ENCODE measurements at places on chromosomes 5 and 9.

DNA sequence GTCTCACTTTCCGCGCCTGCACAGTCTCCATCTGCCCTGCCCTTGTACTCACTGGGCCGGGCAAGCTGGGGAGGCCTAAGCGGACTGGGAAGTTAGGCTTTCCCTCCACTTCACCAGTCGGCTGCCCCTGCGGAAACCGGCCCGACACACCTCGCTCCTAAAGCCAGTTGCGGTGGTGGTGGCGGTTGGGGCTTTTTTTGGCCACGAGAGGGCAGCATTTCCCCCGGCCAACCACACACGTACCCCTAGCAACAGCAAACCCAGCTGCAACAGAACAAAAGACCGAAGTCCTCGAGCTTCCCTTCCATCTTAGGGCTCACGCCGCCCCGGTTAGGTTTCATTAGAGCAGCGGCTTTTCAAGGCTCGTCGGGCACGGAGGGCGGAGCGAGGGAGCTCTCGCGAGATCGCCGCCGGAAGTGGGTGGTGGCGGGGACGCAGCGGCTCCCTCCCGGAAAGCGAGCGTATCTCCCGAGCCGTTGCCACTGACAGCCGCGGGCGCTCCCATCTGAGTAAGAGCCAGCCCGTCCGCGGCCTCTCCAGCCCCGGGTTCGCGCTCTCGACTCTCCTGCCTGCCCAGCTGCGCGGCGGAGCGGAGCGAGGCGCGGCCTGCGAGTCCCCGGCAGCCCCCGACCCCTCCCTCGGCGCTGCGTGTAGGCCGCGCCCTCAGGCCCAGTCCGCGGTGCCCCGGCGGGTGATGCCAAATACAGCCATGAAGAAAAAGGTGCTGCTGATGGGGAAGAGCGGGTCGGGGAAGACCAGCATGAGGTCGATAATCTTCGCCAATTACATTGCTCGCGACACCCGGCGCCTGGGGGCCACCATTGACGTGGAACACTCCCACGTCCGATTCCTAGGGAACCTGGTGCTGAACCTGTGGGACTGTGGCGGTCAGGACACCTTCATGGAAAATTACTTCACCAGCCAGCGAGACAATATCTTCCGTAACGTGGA lies at the start of gene RRAGA:
TSS of gene RRAGA (plus strand) at position 462 of the 951 bp plus-strand sequence. CDS start at position 695, 233 bp downstream.
- peak; percentile 83 for DNase-seq

- DNase-seq: no peak
Observed at GRCh38 chr9:16824545-16825330, 45.7 kb downstream of the BNC2 start.

DNA sequence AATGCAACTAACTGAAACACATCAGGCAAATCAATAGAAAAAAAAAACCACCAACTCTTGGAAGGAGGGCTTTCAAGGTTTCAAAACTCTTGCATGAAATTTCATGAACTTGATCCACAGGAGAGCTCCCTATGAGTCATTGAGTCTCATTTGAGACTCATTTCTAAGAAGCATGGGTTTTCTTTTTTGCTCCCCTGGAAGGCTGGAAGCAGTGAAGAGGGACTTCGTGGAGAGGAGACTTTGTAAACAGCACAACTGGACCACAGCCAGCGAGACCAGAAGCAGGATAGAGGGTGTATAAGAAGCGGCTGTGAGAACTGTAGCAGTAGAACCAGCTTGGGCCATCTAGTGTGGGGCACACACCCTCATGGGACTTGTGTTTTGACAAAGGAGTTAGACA lies 41.2 kb upstream of the RAPGEF1 start:
- no peak for DNase-seq

GRCh38 chr9:38318759-38319495 lies 73.6 kb upstream of the ALDH1B1 start:
- no peak for DNase-seq

DNA sequence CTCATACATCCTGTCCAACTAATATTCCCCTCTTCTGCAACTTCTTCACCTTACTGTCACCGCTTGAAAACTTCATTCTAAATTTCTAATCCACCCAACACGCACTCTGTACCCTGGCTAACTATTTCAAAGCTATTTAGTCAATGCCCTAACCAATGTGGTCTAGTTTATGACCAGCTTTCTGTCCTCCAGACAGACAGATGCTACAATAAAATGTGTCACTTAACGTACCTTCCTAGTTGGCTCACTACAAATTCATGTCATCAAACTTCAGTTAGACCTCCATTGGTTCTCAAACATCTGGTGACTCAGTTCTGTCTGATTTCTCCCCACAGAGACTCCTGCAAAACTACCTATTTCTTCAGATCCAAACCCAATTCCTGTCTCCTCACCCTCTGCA lies 57.7 kb downstream of the FAM13B start:
- DNase-seq: no peak

DNA sequence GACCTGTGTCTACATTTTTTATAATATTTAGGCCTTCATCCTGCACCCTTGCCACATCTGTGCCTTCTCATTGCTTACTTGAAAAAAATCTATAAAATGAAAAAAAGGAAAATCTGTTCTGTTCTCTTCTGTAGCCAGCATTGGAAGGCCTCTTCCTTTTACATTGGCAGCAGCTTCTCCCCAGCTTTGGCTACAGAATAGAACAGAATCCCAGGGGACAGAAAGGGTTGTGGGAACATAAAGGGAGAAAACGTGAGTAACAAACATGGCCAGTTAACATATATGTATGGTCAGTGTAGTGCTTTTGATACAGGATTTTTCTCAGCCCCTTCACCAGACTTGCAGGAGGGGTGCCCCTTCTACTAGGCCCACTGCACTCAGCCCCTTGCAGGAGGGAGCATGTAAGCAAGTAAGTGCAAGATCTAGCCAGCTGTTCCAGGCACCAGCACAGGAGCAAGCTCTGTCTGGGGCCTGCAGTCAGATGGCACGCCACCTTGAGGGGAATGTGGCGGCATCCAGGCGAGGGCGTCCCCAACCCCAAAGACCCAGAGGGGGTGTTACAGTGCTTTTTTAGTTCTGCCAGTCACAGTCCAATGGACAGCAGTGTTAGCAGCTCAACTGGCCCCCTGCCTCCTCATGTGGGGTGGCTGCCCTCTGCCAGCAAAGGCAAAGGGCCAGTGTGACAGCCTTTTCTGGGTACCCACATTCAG lies 330.5 kb upstream of the ZNF462 start:
- DNase-seq: no peak

DNA sequence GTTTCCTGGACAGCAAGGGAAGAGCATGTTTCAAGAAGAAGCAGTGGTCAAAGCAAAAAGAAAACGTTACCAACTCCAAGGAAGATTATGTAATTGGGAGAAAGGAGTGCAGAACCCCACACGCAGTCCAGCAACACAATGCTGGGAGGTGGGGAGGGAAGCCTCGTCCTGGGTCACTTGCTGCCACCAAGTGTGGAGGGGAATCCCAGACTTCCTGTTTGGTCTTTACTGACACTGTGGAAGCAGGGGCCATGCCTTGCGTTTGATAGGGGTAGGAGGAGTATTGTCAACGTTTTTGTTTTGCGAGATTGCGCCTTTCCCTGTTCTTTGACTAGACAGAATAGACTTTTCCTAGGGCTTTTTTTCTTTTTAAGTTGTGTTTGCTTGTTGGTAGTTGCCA lies 421.0 kb downstream of the KDM4C start:
- no peak for DNase-seq

GRCh38 chr5:97266576-97266975 lies 83.5 kb upstream of the RIOK2 start:
- no peak for DNase-seq

DNA sequence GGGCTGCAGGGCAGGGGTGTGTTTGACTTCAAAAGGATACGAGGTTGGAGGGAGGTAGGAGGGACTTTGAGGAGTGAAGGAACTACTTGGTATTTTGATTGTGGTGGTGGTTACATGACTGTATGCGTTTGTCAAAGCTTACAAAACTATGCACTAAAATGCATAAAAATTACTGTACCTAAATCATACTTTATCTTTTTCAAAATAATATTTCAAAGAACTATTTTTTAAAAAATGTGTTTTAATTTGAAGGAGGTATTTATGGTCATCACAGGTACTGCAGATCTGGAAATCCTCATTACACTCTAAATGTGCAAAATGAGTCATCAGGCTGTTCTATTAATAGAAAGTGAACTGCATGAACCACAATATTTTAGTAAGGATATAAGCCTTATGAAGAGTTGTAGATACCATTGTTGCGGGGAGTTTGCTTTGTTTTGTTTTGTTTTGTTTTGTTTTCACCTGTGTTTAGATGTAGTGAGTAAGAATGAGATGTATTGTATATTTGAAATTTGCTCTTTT lies 116.9 kb downstream of the ARRDC3 start:
- DNase-seq: no peak

DNA sequence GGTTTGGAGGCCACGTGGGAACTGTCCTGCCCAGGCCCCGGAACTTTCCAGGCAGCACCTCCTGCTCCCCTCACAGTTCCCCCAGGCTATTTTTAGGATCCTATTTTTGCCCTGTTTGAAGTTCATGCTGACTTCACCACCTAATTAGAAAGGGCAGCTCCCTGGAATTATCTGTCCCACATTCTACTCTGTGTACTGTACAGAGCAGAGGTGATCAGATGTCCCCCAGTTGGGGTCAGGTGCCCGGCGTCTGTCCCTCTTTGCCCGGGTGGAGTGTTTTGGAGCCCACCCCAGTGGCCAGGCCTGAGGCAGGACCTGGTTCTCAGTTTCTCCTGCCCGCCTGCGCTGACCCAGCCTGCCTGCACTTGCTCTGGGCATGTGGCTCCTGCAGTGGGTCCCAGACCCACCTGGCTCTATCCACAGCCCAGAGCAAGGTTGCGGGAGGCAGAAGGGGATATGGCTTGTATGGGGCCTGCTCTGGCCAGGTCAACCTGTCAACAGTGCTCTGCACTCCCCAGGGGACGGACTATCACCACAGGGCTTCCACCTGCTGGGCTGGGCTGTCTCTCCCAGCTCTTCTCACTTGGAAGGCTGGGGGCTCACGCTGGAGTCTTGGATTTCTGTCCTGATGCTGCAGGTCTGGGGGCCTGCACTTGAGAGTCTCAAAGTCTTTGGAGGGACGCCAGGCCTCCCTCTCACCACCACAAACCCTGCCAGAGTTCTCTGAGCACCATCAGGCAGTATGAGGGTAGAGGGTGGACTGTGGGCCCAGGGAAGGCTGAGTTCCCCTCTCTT lies 268.3 kb downstream of the GADD45G start:
- no peak for DNase-seq

- DNase-seq: no peak
Observed at GRCh38 chr5:18807256-18808149, 1173.2 kb downstream of the TAF11L14 start.

DNA sequence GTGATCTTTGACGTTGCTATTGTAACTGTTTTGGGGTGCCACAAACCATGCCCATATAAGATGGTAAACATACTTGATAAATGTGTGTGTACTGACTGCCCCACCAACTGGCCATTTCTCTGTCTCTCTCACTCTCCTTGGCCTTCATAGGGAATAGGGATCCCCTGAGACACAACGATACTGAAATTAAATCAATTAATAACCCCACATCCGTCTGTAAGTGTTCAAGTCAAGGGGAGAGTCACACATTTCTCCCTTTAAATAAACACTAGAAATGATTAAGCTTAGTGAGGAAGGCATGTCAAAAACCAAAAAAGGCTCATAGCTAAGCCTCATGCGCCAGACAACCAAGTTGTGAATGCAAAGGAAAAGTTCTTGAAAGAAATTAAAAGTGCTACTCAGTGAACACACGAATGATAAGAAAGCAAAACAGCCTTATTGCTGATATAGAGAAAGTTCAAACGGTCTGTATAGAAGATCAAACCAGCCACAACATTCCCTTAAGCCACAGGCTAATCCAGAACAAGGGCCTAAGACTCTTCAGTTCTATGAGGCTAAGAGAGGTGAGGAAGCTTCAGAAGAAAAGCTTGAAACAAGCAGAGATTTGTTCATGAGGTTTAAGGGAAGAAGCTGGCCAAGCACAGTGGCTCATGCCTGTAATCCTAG lies 111.1 kb downstream of the UGCG start:
- no peak for DNase-seq

- no peak for DNase-seq
Observed at GRCh38 chr9:123630233-123630632, 274.2 kb downstream of the CRB2 start.

- no peak for DNase-seq
Observed at GRCh38 chr5:120655828-120656435, 191.8 kb downstream of the PRR16 start.

GRCh38 chr5:156019571-156020180 lies 307.3 kb upstream of the SGCD start:
- no peak for DNase-seq

GRCh38 chr5:95934207-95934804 lies 27.3 kb downstream of the ELL2 start:
- no peak for DNase-seq

DNA sequence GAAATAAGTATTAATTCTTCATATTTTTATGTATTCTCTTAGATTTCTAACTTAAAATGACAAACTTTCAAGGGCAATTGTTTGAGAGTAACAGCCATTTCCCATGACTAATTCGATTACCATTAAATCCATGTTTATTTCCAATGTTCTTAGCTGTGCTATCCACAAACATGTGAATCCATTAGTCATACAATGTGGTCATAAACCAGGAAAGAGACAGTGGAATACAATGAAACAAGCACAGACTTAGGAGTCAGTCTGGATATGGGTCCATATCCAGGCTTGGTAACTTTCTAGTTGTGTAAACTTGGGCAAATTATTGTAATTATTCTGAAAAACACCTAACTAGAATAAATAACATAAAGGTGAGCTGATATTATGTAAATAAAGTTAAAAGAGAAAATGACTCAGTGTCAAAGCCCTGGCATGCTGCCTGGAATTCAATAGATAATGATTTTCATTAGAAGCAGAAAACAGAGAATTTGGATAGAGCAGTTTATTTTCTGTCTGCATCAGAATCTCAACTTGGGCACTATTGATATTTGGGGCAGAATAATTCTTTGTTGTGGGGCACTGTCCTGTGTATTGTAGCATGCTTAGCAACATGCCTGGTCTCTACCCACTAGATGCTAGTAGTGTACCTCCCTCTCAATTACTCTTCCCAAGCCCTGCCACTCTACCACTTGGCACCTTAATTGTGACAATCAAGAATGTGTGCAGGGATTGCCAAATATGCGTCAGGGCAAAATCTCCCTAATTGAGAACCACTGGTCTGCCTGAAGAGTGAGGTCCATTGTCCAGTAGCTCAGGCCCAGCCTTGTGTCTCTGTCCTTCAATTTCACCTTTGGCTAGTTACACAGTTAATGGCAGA lies 44.7 kb upstream of the SLC27A6 start:
- no peak for DNase-seq

DNA sequence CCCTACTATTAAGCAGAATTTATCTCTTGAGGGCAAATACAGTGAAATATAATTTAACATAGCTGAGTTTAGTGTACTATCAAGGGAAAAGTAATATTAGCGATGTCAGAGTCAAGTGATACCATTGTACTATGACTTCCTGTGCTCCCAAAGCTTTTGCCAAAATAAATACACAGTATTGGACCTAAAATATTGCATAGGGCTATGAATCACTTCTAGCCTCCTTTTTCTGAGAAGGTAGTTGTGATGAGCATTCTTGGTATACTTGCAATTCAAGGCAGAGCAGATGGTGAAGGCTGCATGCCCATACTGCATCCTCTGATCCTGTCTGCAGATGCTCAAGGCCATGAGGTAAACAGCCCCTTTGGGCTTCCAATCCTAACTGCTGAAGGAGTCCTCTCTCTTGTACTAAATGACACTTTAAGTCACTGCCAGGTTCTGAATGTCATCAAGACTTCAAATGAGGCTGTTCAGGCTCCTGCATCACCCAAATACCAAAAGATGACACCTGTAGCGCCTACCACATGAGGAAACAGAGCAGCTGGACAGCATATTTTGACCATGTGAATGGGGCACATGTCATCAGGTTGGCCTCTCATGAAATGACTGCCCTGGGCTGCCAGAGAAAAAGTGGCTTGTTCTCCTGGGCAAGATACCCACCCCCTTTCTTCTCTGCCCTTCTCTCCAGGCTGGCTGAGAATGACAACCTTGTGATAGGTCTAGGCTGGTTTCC lies 29.7 kb upstream of the PPP2CA start:
- DNase-seq: no peak

- no peak for DNase-seq
Observed at GRCh38 chr5:145293716-145294115, 541.4 kb downstream of the PRELID2 start.

Measured in NCI-H510A (cell line).